NCI-H187 (cell line): ENCODE measurements at places on chromosomes 3 and 15.

- no peak for DNase-seq
Observed at GRCh38 chr15:39830166-39830565, 47.5 kb upstream of the FSIP1 start.

DNA sequence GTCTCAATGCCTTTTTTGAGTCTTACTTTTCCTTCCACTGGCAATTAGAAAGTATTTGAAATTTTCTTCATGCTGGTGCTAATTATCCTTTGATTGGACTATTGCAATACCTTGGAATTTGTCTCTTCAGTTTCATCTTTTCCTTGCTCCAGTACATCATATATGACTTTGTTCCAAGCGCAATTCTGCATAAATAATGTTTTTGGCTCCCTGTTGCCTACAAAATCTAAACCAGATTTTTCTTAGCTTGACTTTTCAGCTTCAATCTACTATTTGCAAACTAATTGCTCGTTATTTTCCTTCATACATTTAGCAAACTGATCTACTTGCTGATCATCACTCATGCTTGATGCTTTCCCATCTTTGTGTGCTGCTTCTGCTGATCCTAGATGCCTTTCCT is 230.8 kb upstream of the GPR149 start:
- no peak for DNase-seq

DNA sequence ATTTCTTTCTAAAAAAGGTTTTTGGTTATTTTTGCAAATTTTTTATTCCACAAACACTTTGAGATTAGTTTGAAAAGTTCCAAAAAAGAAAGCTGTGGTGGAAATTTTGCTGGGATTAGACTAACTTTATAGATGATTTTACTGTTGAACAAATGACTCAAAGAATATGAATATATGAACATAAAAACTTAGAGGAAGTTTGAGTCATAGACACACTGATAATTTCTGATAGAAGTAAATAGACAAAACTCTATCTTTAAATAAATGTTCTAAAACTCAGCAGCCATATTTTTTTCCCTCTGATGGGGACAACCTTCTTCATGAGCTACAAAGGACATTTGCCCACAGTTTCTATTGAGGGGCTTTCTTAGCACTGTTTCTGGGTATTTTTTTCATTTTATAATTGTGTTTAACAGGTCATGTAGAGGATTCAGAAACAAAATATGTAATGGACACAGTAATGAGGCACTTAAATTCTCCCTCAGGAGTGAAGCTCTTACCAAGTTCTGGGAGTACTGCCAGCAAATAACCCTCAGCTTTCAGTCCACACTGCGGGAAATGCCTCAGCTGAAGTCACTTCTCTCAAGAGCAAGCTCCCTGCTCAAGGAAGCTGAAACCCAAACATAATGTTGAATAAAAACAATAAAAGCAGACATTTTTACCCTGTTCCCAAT is 157.6 kb downstream of the NFKBIZ start:
- no peak for DNase-seq

- DNase-seq = no peak
Observed at GRCh38 chr15:81785181-81785580, 260.6 kb downstream of the MEX3B start.

DNA sequence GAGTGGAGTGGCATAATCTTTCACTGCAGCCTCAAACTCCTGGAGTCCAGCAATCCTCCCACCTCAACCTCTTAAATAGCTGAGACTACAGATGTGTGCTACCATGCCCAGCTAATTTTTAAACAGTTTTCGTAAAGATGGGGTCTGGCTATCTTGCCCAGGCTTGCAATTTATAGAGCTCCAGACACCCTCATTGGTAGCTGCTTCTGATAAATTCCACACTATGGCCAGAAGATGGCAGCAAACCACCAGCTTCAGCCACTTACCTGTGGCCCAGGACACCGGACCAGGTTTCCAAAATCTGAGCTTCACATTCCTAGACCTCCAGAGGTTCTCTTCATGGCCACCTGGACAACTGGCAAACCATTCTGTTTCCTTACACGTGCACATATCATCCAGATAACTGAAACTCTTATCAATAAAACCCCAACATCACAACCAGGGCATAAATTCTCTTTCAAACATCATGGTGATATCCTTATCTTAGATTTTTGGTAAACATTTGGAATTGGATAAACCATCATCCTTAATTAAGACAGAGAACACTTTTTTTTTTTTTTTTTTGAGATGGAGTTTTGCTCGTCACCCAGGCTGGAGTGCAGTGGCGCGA is 28.9 kb downstream of the FBXW12 start:
- DNase-seq = no peak

DNA sequence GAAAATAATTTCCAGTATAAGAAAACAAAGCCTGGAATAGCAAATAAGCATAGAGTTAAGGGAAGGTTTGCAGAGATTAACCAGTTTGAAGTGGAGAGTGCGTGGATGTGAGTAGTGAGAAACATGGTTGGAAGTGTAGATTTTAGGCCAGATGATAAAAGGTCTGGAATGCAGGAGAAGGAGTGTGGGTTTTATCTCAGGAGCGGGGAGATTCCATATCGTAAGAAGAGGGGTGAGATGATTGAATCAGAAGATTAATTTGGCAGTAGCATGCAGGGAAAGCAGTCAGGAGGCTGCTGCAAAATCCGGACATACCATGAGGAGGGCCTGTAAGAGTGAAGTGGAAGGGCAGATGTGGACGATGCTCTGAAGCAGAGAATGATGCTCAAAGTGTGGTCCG is 13.7 kb downstream of the PPARG start:
- DNase-seq = no peak

- no peak for DNase-seq
Observed at GRCh38 chr3:44661189-44661588, 12.7 kb downstream of the ZNF35 start.

- peak; percentile 78 for DNase-seq
Observed at GRCh38 chr3:179949412-179949811, 87.3 kb downstream of the PEX5L start.

- DNase-seq = no peak
Observed at GRCh38 chr3:159950156-159950898, 38.3 kb upstream of the IL12A start.

DNA sequence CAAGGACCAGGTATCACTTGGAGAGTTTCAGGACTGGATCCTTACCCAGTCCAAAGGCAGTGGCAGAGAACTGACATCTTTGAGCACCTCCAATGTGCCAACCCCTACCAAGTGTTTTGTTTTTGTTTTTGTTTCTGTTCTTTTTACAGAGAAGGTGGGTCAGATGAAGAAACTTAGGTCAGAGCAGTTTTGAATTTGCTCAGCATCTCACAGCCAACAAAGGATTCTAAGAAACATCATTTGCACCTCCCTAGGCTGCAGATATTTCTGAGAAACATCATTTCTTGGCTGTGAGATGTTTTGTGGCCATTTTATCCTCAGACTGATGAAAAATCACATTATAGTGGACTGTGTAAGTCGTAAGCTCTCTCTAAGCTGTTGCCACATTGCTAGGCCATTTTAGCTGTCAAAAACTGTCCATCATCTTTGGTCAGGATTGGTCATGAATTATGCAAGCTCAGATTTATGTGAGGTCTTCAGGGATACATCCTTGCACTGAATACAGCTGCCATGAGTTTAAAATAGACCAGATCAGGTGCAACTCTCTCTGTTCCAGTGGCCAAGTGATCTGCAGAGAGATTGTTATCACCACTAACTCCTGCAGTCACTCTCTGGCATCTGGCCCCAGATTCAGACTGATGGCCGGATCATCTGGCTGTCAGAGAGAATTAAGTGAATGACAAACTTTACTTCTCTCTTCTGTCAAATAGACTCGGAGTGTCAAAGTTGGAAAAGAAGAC is 341.5 kb downstream of the EPHB1 start:
- no peak for DNase-seq

GRCh38 chr3:147656023-147656422 is 246.9 kb downstream of the ZIC1 start:
- DNase-seq = no peak

- DNase-seq = no peak
Observed at GRCh38 chr3:8640223-8640622, 4.4 kb downstream of the SSUH2 start.
